A549 treated with Mapracorat at 1 μM for 4 hours (cell line): ENCODE measurements at places on chromosomes 12 and 14. TPM values are rescaled to one million over a fixed set of nuclear protein-coding genes. Genes with fewer than 3 reads are reported as not detected.

PPP1R36 gene
- total RNA-seq = 0.20 to 0.45 TPM (median 0.30 TPM) in 5 replicates

MUCL1 gene
- not detected in 5 replicates for total RNA-seq

SLCO1B1 gene
- 0.34 to 0.65 TPM (median 0.39 TPM) in 5 replicates for total RNA-seq

LPAR5 gene
- 0.38 to 0.97 TPM (median 0.66 TPM) in 5 replicates for total RNA-seq

DCN gene
- total RNA-seq = not detected in 5 replicates

PZP gene
- not detected in 5 replicates for total RNA-seq

FAM181A gene
- not detected in 5 replicates for total RNA-seq

KRR1 gene
- total RNA-seq = 53.2 to 77.1 TPM (median 58.0 TPM) in 5 replicates

SYCP3 gene
- total RNA-seq = not detected in 5 replicates

RFLNA gene
- total RNA-seq = 0.20 TPM in 1 of 5 replicates, not detected in the others
